ENCODE measurements at places on chromosomes 3 and 15.

DNA sequence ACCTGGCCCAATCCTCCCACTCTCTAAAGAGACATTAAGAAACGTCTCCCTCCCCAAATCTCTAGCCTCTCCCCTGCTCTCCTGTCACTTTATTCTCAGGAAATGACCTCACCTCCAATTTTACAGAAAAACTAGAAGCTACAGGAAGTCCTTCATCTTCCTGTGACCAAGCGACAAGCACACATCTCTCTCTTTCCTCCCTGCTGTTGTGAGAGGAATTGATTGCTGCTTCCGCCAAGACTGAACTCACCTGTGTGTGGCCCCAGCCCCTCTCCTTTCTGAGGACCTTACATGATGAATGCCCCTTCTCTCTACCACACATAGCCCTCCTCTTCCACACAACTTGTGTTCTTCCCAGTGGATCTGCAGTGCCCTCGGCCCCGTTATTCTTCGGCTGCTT lies 18.2 kb downstream of the DNAJB8 start:
- no peak for DNase-seq

- no peak for DNase-seq
Observed at GRCh38 chr3:22039161-22039560, 288.2 kb upstream of the ZNF385D start.

- no peak for DNase-seq
Observed at GRCh38 chr3:48397767-48398681, 26.0 kb downstream of the FBXW12 start.

DNA sequence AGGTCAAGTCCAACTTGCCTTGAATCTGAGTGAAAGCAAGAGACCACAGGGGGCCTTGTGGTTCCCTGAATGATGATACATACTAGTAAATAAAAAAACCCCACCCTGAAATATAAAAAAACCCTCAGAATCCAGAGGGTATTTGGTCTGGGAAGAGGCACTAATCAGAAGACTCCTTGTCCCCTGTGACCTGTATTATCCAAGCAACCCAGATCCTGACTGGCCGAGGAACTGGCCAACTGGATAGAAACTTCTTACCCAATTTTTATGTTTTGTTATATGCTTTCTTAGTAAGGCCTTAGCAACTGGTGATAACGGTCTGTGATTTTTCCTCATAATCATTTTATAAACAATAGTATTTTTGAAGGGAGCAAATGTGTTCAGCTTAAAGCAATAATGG lies 17.5 kb downstream of the ABI3BP start:
- DNase-seq: no peak

DNA sequence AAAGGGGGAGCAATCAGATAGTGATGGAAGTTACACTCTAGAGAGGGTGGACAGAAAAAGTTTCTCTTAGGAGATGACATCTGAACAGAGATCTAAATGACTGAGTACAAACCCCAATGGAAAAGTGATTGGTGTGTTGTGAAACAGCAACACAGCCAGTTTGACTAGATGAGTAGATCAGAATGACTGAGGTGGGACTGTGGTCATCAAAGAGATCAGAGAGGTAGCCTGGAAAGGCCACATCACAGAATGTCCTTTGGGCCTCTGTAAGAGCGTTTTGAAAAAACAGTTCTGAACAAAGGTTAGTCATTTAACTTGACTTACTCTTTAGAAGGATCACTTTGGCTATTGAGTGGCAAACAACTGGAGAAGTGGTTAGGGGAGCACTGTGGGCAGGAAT lies 10.6 kb downstream of the LRRC58 start:
- no peak for DNase-seq

DNA sequence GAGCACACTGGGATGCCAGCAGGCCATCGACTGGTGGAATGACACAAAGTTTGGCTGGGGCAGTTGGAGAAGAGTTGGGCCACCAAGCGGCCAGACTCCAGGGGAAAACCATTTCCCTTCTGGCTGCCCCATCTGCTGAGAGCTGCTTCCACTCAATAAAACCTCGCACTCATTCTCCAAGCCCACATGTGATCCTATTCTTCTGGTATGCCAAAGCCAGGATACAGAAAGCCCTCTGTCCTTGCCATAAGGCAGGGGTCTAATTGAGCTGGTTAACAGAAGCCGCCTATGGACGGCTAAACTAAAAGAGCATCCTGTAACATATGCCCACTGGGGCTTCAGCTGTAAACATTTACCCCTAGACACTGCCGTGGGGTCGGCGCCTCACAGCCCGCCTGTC lies 55.1 kb downstream of the NKIRAS1 start:
- DNase-seq: no peak

GRCh38 chr15:23572844-23573243 lies 7.4 kb downstream of the MKRN3 start:
- DNase-seq: no peak

GRCh38 chr3:122975924-122976293 lies 51.7 kb downstream of the SEMA5B start:
- no peak for DNase-seq

DNA sequence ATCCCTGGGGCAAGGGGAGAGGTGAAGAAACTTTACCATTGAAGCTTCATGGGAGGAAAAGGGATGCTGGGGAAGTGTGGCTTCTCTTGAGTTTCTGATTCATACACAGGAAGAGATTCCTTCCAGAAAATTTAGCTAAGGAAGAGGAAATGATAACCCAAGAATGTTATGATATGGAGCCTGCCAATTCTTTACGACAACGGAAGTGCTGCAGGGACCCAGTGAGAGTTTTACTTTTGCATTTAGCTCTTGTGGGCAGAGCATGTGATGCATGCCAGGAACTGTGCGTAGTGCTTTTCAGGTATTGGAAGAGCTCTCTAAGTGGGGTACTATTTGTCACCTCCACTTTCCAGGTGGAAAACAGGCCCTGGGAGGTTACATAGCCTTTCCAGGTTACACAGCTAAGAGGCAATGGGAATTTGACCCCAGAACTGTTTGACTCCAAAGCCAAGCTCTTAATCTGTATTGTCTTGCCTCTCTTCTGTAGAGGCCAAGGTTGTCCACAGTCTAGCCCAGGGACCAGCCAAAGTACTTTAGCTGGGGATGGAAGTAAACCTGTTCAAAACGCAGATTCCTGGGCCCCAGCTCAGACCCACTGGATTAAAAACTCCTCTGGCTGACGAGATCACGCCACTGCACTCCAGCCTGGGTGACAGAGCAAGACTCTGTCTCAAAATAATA lies 23.0 kb downstream of the CMTM7 start:
- no peak for DNase-seq

DNA sequence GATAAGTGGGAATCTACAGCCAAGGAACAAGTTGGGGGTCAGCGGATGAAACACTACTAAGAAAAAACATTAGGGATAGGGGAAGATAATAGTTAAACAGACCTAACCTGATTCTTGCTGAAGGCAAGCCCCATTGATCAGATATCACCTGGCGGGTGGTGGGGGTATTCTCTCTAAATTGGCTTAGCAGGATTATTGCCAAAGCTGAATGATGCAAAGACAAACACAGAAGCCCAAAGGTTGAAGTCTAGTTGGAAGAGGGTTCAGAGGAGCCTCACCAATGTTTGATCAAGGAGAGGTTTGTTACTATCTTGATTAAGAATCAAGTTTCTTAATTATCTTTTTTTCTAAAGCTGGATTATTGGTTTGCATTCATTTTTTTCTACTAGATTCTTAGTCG lies 371.9 kb upstream of the CNTN4 start:
- DNase-seq: no peak

- DNase-seq: no peak
Observed at GRCh38 chr3:114502204-114502603, 208.4 kb downstream of the TIGIT start.

DNA sequence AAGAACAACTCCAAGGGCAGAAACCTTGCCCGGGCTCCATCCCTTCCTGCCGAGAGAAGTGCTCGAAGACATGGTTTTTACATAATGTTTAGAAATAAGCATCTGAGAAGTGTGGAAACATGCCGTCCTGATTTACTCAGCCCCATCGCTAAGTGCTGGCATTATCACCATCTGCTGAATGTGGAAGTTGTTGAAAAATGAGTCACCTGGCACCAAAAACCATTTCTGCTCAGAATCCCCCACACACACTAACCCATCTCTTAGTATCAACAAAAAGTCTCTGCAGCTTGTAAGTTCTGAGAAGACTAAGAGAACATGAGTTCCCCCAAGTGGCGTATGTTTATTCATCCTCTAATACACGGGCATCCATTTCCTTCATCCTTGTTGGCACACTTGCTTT lies 51.0 kb upstream of the ARL8B start:
- DNase-seq: no peak

- DNase-seq: no peak
Observed at GRCh38 chr3:71433631-71434030, 149.9 kb downstream of the FOXP1 start.

GRCh38 chr3:133862161-133862560 lies 33.5 kb downstream of the RAB6B start:
- no peak for DNase-seq

- no peak for DNase-seq
Observed at GRCh38 chr15:70518201-70519003, 245.0 kb downstream of the UACA start.

DNA sequence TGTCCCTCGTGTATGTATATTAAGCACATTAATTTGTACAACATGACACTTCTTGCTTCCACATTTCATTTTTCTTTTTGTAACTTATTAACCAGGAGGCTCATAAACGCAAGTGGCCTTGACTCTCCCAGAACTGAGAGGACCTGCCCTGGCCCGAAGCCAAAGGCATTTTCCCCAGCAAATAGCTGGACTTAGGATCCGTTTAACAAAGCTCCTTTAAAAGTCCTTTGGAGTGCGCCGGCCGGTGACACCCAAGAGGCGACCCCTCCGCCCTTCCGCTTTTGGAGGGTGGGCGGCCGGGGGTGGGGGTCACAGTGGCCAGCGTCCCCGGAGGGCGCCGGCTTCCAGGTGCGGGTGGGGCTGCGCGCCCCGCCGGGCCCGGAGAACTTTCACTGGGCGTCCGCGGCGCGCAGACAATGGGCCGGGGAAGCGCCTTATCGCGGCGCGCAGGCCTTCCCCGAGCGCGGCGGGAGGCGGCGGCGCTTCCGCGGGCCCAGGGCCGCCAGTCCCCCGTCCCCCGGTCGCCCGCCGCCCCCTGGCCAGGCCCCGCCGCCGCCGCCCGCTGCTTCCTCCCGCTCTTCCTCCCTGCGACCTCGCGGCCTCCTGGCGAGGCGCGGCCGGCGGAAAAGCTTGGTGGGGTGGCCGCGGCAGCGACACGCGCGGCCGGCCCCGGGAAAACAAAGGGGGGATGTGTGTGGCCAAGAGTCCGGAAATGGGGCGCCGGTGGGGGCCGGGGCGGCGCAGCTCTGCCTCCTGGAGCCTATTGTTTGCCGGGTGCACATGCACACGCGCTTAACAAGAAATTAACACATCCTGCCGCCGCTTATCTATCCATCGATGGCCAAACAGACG lies 613.4 kb downstream of the MCTP2 start:
- DNase-seq: no peak

DNA sequence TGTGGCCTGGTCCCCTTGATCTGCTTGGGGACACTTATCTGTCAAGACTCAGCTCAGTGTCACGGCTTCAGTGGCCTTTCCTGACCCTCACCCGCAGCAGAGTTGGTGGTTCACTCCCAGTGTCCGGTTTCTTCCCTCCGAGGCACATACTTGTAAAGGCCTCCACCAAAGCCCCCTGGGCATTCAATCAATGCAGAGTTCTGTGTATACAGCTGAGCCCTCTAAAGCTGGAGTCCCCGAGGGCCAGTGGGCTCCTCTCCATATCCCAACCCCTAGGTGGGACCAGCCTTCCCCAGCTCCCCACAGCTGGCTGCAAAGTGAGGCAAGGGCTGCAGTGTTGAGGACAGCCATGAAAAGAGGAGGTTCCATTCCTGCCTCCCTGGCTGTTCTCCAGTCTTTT lies 70.9 kb upstream of the RGMA start:
- DNase-seq: no peak

DNA sequence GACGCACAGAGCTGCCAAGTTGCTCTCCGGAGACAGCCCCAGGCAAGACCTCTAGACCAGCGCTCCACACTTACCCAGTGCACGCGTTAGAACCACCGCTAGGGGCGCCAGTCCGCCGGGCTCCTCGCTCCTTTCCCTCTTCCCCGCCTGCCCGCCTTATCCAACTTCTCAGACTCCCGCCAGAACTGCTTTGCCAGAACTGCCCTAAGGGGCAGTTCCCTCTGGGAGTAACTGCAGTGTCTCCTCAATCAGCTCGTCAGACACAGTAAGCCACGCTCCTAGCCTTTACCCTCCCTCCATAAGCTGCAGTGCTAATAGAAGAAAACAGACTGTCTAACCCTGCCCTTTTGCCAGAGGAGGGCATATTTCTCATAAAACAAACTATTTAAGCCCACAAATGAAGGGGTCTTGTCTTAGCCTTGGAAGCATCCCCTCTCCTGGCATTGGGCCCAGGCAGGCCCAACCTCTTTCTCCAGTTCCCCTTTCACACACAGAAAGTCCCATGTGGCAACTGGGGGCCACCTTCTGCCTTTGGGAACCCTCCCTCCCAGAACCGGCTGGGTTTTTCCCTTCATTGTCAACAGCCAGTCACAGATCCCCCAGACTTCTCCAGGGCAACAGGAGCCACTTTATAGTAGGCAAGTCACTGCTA lies 3.7 kb downstream of the BMF start:
- DNase-seq: peak; percentile 78

DNA sequence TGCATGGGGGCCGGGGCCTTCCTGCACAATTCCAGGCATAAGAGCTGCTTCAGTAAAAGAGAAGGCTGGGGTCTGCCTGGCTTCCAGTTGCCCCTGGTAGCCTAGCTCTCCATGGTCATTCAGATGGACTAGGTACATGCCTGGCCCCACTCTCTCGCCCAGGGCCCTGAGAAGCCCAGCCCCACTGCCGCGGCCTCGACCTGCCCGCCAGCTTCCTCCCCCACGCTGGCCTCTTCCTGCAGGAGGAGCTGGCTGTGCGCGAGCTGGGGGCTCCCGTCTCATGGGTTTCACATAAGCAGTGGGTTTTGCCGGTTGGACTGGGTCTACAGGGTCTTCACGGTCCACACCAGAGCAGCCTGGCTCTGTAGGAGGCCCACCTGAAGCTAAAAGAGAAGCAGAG lies 3.6 kb downstream of the PRR20G start:
- no peak for DNase-seq

GRCh38 chr15:25501828-25502446 lies 63.1 kb upstream of the UBE3A start:
- DNase-seq: no peak

DNA sequence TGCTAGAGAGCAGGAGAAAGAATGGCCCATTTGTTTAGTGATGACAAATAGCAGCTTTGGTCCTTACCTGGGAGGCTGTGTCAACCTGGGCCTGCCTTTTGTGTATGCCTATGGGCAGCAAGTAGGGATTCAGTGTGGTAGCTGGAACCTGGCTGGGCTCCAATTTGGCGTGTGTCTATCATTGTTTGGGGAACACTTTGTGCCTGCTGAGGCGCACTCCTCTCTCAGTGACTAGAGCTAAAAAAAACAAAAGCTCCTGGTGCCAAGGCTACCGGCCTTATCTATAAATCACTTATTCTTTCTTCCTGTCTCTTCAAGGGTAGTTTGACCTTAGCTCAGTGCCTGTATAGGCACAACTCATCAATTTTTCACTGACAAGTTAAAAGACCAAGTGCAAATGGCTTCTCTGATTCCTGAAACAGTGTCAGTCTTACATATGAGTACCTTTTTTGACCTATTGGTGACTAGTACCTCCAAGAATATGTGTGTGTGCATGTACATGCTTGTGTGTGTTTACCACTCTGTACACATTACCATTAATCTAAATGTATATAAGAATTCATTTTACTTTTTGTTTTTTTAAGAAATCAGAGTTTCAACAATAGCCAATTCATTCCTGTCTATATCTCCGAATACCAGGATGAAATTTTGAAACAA lies 54.6 kb downstream of the GMNC start:
- no peak for DNase-seq

- DNase-seq: no peak
Observed at GRCh38 chr15:79002581-79002980, 57.7 kb upstream of the CTSH start.

- DNase-seq: no peak
Observed at GRCh38 chr3:71025516-71025915, 558.0 kb downstream of the FOXP1 start.

Data from stimulated activated CD4-positive, alpha-beta T cell treated with anti-CD3 and anti-CD28 coated beads, Interleukin-15, amount 100 ng/mL, for 1 hour (primary cell).